Right ventricle myocardium inferior (tissue), 1 donor: ENCODE measurements at places on chromosomes 16 and 17.

GRCh38 chr16:77833921-77834634 is 45.7 kb downstream of the VAT1L start:
- DNase-seq, result no peak

GRCh38 chr16:71387045-71387871 is 28.7 kb downstream of the CALB2 start:
- DNase-seq, result no peak

- no peak for DNase-seq
These were observed 5.1 kb upstream of the MYO1D start for GRCh38 chr17:32882029-32882428.

- DNase-seq, result no peak
These were observed 2.9 kb downstream of the SLC13A5 start for GRCh38 chr17:6710317-6710716.

DNA sequence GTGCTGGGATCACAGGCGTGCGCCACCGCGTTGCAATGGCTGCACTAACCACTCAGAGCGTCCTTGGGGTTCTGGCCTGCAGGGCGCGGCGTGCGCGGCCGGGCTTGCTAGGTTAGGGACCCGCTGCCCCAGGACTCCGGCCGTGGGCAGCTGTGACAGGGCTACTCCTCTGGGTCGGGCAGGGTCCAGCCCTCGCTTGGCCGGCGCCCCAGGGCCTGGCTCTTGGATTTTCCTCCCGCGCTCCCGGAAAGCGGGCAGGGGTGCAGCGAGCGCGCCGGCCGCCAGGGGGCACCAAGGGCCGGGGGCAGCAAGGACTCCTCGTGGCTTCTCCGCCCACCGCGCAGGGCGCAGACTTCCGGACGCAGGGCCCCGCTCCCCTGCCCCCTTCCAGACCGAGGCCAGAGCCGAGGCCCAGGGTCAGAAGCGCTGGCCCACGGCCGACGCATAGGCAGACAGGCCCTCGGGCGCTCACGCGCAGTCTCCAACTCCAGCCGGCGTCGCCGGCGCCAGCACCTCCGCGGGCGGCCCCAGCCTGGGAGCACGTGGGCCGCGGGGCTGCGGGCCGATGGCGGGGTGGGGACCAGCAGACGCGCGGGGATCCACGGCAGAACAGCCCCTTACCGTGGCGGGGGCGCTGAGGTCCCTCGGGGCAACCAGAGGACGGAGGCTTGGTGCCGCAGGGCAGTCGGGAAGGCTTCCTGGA is 355 bp downstream of the TLE7 start:
- no peak for DNase-seq

GRCh38 chr17:32489320-32490100 is 2.7 kb downstream of the CDK5R1 start:
- DNase-seq, result no peak

GRCh38 chr16:6499413-6499812 is 833.2 kb upstream of the RBFOX1 start:
- DNase-seq, result no peak

- no peak for DNase-seq
These were observed 15.0 kb downstream of the THUMPD1 start for GRCh38 chr16:20726661-20727060.
